ENCODE measurements at places on chromosomes 5 and 9.

GRCh38 chr9:127739614-127740330 lies 4.7 kb upstream of the TOR2A start:
- DNase-seq: no peak

DNA sequence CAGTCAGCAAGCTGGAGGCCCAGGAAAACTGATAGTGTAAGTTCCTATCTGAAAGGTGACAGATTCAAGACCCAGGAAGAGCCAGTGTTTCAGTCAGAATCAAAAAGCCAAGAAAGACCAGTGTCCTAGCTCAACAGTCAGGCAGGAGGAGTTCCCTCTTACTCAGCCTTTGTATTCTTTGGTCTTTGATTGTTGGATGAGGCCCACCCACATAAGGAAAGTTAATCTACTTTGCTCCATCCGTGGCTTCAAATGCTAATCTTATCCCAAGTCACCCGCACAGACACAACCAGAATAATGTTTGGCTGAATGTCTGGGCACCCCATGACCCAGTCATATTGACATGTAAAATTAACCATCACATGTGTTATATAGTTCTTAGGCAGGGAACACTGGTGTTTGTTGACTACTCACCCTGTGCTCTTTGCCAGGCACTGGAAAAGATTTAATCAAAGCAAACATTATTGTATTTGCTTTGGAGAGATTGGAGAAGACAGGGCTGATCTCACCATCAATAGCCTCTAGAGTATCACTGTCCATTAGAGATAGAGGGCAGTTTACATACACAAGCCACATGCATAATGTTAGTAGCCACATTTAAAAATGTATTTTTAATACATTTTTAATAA lies 96.3 kb upstream of the KCNN2 start:
- DNase-seq: no peak

DNA sequence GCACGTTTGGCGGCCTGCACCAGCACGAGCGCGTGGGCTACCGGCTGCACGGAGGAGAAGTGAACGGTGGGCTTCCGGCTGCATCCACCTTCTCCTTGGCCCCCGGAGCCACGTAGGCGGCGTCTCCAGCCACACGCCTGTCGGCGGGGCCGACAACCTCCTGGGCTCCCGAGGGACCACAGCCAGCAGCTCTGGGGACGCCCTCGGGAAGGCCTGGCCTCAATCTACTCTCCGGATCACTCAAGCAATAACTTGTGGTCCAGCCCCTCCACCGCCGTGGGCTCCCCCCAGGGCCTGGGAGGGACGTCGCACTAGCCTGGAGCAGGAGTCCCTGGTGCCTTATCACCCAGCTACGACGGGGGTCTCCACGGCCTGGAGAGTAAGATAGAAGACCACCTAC lies 73.7 kb downstream of the INSL6 start:
- no peak for DNase-seq

GRCh38 chr5:93789173-93790067 lies 48.0 kb upstream of the POU5F2 start:
- no peak for DNase-seq

GRCh38 chr9:86925686-86926085 lies 21.6 kb downstream of the GAS1 start:
- DNase-seq: no peak

DNA sequence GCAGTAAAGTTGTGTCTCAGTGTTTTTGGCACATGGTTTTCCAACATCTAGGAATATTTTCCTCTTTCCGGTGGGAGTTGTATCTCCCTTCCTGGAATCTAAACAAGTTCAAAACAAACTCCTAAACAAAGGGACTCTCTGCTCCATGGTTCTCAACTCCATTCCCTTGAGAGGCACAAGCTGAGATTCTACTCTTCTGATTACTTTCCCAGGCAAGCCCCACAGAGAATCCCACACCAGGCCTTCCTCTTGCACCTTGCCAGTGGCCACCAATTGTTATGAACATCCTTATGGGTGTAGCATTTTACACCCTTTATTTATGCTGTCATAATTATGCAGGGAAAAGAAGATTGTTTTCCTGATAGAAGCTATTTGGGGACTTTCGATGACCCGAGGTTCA lies 25.8 kb upstream of the SH3TC2 start:
- no peak for DNase-seq

GRCh38 chr5:1686016-1686802 lies 113.4 kb downstream of the MRPL36 start:
- no peak for DNase-seq

- DNase-seq: no peak
Measured at GRCh38 chr9:122445155-122445749, 32.5 kb downstream of the OR1J1 start.

- DNase-seq: no peak
Measured at GRCh38 chr5:65663804-65664521, 39.1 kb downstream of the SHLD3 start.

DNA sequence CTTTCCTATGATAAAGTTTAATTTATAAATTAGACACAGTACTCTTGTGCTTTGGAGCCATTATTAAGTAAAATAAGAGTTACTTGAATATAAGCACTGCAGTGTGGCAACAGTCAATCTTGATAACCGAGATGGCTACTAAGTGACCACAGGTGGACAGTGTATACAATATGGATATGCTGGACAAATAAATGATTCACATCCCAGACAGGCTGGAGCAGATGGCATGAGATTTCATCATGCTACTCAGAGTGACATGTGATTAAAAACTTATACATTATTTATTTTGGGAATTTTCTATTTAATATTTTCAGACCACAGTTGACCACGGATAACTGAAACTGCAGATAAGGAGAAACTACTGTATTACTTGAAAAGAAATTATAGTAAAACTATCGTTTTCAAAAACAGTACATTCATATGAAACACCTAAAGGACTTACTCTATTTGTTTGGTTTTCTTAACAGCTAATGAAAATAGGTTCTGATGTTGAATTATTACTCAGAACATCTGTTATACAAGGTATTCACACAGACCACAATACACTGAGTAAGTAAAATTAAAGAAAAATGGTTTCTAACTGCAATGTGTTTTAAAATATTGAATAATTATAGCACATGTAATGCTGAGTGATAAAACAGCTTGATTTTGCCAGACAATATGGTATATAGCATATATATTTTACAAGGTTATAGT lies 16.0 kb downstream of the LYRM7 start:
- DNase-seq: no peak

- no peak for DNase-seq
Measured at GRCh38 chr9:89815903-89816573, 211.2 kb downstream of the GADD45G start.

DNA sequence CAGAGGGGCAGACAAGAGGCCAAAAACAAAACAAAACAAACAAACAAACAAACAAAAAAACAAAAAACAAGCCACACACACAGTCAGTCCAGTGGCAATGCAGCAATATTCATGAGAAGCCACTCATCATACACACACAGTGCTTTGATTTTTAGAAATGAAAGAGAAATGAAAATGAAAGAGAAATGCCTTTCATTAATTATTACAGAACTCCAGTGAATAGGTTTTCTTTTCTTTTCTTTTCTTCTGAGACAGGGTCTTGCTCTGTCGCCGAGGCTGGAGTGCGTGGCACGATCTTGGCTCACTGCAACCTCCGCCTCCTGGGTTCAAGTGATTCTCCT lies 36.9 kb downstream of the SPRY4 start:
- DNase-seq: no peak

GRCh38 chr9:3775968-3776367 lies 250.2 kb upstream of the RFX3 start:
- DNase-seq: no peak

- DNase-seq: no peak
Measured at GRCh38 chr5:160435532-160435931, 13.9 kb downstream of the PTTG1 start.

DNA sequence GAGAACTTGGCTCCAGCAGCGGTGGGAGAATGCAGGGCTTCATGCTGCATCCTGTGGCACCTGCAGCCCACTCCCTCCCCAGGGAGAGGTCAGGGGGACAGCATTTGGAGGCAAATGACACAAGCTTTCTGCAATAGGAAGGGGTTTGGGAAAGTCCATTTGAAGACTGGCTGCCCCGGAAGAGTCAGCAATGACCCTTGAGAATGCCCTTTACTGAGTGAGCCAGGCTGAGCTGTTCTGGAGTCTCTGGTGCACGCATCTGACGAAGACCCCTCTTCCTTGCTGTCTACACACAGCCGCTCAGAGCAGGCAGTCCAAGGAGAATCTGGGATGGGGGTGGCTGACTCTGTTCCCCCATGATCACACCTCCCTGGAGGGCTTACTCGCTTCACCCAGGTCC lies 5.5 kb upstream of the NXNL2 start:
- DNase-seq: no peak

Measured in NCI-H1417 treated with DMSO at 0.1 percent for 48 hours (cell line).